ENCODE measurements at places on chromosomes 5 and 9.

- no peak for DNase-seq
Observed at GRCh38 chr5:37533851-37534250, 154.7 kb downstream of the WDR70 start.

GRCh38 chr5:84564321-84565075 is 179.8 kb upstream of the EDIL3 start:
- no peak for DNase-seq

GRCh38 chr5:79062436-79062835 is 7.0 kb downstream of the DMGDH start:
- DNase-seq, result no peak

DNA sequence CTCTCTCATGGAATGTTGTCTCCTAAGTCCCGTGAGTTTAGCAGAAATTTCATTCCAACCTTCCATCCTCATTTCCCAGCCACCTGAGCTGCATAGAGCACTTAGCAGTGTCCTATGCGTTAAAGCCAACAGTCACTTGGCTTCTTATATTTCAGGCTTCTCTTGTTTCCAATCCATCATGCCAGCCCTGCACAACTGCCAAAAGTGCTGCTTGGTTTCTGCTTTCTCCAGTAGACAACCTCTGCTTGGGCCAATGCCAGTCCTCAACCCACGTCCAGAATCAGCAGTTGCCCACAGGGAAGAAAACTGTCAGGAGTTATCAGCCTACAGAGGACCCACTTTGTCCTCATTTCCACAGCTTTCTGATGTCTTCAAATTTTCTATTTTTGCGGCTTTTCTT is 42.5 kb downstream of the KCNIP1 start:
- no peak for DNase-seq

GRCh38 chr9:95005278-95006143 is 279.0 kb downstream of the AOPEP start:
- no peak for DNase-seq

DNA sequence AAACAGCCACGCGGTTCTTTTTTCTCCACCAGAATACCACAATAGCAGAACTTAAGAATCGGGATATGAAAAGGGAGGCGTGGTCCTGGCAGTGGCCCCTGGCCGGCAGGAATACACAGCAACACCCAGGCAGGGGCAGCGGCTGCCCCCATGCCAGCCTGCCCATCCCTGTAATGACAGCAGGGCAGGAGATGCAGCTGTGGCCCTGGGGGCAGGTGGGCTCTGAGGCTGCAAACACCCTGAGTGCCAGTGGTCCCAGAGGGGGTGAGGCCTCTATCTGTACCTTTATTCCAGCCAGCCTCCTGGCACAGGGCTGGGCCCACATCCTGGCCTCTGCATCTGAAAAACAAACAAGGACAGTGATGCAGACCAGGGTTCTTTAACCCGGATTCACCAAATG is 12.4 kb downstream of the DIPK1B start:
- DNase-seq, result no peak

DNA sequence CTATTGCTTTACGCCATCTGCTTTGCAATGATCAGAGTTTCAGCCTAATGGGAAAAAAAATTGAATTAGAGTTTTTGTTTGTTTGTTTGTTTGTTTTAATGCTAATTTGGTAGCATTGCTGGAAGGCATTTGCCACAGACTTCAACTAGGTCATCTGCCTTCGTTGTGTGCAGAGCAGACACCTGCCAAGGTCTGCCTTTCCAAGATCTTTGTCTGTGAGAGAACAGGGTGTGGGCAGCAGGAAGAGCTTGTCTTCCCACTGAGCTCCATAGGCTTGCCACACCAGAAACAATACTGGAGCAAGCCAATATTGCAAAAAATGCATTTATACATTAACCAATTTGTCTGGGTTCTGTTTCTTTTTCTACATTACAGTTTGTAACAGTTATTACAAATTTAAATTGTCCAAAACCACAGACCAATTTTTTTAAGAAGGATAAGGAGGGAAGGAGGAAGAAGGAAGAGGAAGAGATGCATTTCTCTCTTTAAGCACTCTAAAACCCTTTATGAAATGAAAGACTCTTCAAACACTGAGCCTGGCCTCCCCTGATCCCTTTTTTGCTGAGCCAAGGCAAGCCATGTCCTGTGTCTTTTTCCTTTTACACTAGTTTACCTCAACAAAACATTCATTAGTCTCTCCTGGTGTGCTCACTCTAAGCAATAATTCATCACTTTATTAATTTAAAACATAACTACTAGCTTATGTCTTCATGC is 210.5 kb downstream of the SNX18 start:
- DNase-seq, result no peak

DNA sequence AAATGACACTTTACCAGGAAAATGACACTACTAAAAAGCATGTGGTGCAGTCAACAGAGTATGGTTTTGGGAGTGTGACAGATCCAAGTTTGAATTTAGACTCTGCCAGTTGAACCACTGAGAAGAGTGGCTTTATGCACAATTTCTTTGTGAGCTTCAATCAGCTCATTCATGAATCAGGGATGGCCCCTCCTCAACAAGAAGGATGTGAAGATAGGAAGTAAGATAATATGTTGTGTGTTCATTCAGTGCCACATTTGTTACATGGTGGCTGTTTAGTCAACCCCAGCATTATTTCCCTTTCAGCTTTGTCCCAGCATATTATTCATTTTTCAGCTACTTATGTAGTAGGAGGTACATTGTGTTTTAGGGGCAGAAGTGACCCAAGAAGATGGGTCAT is 140.1 kb downstream of the TLE4 start:
- no peak for DNase-seq

GRCh38 chr5:157714596-157714864 is 16.7 kb upstream of the THG1L start:
- DNase-seq, result no peak

GRCh38 chr5:169131616-169132301 is 169.2 kb downstream of the SLIT3 start:
- no peak for DNase-seq

- no peak for DNase-seq
Observed at GRCh38 chr5:151237685-151238084, 13.8 kb upstream of the CCDC69 start.

DNA sequence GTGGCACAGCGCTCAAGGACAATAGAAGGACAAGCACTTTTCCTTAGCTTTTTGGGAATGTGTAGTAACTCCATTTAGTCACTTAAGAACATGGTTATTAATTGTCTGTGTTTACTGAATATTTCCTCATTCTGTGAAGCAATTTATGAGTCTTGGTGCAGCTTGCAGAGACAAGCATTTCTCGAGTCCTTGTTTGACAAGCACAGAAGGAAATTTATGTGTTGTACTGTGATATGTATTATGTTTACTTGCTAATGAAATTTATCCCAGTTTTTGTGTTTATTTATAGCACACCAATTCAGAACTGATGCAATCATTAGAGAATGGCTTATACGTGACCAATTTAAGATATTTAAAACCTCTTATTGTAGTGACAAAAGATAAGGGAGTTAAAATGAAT is 168.6 kb downstream of the PRELID2 start:
- DNase-seq, result no peak

GRCh38 chr9:1837453-1838084 is 177.6 kb upstream of the SMARCA2 start:
- no peak for DNase-seq

- no peak for DNase-seq
Observed at GRCh38 chr5:51544031-51544785, 161.0 kb downstream of the ISL1 start.

- DNase-seq, result no peak
Observed at GRCh38 chr5:178589180-178590140, 733 bp downstream of the COL23A1 start.

- no peak for DNase-seq
Observed at GRCh38 chr9:15697446-15697851, 144.6 kb downstream of the CCDC171 start.

GRCh38 chr9:137552022-137552768 is 516 bp downstream of the MRPL41 start:
- DNase-seq, result no peak

- no peak for DNase-seq
Observed at GRCh38 chr5:133321286-133321832, 269.5 kb downstream of the HSPA4 start.

- DNase-seq, result no peak
Observed at GRCh38 chr5:146788898-146789297, 89.7 kb downstream of the PPP2R2B start.

DNA sequence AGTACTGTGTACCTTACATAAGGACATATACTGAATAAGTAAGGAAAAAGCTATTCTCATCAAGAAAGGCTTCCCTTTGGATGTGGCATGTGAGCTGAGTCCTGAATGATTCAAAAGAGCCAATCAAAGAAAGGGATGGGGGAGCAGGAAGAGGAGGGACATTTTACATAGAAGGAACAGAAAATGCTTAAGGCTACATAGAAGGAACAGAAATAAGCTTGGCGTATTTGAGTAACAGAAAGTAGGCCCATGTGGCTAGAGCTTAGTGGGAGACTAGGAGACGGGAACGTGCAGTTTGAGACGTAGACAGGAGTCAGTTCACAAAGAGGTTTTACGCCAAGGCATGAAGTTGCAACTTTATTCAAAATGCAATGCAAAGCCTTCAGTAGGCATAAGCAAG is 126.3 kb downstream of the CEMIP2 start:
- DNase-seq, result no peak

DNA sequence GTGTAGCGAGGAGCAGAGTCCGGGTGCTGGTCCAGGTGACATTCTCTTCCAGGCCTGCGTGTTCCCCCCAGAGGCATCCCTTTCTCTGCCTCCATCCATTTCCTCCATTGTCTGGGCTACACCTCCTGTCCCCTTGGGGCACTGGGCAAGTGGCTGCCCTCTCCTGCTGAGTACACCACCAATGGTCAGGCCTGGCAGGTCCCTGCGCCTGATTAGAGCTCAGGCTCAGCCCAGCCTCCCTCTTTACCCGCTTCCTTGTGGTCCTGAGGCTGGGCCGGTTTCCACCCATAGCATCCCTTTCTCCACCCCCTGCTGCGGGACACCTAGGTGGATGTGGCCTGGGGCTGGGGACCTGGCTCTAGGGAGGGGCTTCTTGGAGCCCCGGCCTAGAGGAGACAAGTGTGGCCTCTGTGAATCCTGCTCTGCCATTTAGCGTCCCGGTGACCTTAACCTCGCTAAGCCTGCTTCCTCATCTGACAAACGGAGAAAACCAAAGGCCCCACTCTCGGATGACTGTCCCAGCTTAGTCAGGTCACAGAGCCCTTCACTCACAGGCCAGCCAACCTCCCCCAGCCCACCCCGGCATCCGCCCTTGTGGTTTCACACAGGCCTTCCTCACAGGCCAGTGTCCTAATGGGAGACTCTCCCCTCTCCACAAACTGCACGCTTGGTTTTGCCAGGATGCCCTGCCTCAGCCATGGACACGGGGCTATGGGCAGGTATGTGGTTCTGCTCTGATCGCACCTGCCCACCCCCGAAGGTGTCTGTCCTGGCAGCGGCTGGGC is 12.9 kb downstream of the DOLPP1 start:
- no peak for DNase-seq

GRCh38 chr9:91604451-91605179 is 181.0 kb upstream of the NFIL3 start:
- DNase-seq, result no peak

- DNase-seq, result no peak
Observed at GRCh38 chr5:155850370-155850769, 476.6 kb upstream of the SGCD start.

DNA sequence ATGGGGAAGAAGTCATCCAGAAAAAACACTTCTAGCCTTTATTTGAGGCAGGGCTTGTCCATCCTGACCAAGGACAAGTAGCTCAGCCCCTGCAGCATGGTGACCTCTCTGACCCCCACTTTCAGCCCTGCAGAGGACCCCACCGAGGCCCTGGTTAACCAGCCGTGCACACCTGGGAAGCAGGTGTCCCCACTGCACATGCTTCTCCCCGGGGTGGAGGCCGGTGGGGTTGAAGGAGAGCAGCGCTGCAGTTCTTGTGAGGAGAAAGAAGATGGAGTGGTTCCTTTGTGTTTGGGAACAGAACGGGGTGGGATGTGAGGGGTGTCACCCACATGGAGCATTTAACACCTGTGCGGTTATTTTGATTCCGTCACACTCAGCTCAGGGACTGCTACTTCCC is 21.1 kb upstream of the ZBTB34 start:
- DNase-seq, result no peak

DNA sequence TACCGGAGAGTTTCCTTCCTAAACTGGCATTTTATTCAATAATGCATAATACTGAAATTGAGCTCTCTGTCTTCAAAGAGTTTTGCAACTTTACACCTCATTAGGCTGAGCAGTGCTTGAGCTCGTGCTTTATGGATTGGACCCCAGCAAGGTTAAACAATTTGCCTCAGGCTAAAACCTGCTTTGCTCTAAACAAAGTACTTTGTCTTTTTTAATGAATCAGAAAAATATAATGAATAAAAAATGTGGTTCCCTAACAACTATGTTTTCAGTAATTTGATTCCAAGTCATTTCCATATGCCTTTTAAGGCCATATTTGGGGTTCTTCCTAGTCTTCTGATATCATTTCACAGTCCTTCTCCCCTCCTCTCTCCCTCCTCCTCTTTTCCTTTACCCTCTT is 20.0 kb downstream of the ZNF366 start:
- DNase-seq, result no peak

DNA sequence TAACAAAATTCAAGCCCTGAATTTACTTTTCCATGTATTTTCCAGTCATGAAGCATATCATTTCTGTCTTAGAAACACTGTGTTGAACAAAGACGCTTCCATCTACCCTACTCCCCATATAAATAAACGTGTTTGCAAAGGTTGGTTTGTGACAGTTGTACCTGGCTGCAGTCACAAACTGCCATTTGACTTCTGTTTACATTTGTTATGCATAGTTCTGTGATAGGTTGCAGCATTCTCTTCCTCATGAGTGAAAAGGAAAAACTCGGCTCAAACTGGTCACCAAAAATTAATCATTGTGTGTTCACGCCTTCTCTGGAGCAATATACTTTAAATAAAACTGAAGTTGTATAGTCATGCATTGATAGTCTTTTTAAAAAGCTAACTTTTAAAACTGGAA is 69.3 kb upstream of the MOCS2 start:
- DNase-seq, result no peak

GRCh38 chr5:137666461-137666850 is 69.4 kb downstream of the KLHL3 start:
- no peak for DNase-seq

- peak; percentile 87 for DNase-seq
Observed at GRCh38 chr5:177496727-177497291, 595 bp downstream of the PDLIM7 start.

GRCh38 chr5:172473427-172473826 is 19.1 kb upstream of the SH3PXD2B start:
- no peak for DNase-seq
